AG10803 (cell line): ENCODE measurements at places on chromosomes 12 and 14.

DNA sequence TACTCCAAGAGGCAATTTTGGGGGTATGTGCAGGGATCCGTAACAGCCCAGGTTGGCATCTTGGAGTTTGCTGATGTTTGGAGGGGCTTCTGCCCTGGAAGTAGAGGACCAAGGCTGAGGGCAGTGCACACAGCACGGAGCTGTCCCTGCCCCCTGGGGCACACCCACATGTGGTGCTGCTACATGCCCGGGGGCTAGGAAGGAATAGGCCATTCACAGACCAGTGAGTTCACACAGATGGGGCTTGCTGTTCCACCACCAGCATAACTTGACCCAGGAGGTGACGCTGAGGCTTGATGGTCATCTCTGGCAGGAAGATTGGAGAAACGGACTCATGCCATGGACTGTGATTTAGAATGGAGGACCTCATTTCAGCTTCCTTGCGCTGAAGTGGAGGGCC is 231.1 kb upstream of the FKBP4 start:
- no peak for DNase-seq

DNA sequence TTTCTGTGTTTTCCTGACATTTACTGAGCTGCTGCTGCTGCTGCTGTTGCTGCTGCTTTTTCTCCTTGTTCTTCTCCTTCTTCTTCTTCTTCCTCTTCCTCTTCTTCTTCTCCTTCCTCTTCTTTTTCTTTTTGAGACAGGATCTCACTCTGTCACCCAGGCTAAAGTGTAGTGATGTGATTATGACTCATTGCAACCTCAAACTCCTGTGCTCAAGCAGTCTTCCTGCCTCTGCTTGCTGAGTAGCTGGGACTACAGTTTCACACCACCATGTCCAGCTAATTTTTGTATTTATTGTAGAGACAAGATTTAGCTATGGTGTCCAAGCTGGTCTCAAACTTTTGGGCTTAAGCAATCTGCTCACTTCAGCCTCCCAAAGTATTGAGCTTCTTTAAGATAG is 95.8 kb downstream of the TMTC3 start:
- DNase-seq = peak; percentile 57

DNA sequence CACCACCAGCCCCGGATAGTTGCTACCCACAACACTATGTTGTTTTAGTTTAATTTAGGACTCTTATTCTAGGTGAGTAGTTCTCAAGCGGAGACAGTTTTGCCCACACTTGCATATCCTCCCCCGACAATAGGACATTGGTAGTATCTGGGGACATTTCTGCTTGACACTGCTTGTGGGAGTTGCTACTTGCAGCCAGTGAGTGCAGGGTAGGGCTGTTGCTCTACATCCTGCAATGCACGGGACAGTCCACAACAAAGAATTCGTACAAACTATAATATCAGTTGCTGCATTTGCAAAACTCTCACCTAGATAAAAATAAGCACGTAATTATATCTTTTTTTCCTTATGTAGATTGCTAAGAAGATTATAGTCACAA is 111.8 kb upstream of the DNM1L start:
- no peak for DNase-seq

- DNase-seq = no peak
Observed at GRCh38 chr12:79048962-79049361, 184.4 kb downstream of the SYT1 start.

DNA sequence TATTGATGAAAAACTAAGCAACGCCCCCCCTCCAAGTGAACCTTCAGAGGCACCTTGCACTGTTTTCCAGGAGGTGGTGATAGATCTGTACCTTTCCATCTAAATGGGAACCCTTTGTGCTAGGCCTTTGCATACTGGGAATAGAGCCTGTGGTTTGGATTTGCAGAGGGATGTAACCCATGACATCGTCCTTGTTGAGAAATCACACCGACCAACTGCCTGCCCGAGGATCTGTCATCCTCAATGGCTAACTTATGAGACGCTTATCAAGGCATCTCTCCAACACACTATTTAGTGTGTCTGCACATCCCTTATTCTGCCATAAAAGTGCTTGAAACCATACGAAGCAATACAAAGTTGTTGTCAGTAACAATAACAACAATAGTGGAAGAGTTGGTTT is 22.9 kb downstream of the NTN4 start:
- no peak for DNase-seq

DNA sequence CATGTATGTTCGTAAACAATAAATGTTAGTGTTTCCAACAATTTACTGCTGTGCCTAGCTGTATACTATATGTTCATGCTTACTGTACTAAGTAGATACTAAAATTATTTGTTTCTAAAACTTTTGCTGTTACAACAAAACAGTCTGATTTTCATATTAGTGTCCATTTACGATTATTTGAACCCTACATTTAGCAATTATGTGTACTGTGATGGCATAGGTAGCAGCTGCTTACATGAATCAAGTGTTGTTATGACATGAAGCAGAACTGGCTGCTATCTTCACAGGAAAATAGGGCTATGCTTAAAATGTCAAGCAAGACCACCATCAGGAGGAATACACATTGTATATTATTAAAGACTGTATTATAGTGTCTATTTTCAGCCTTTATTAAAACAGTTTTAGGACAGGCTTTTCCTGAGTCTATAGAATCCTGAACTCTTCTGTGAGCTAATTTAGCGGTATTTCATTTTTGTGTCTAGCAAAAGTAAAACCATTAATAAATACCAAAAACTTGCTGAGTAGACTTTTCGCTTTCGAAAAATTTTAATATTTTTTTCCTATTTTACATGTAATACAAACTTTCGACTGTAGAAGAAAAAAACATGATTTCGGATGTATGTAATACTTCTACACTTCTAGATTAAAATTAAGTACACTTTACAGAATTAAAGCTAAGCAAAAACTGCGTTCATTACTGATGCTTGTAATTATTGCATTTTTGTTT is 1.1 kb upstream of the WDR89 start:
- DNase-seq = no peak

DNA sequence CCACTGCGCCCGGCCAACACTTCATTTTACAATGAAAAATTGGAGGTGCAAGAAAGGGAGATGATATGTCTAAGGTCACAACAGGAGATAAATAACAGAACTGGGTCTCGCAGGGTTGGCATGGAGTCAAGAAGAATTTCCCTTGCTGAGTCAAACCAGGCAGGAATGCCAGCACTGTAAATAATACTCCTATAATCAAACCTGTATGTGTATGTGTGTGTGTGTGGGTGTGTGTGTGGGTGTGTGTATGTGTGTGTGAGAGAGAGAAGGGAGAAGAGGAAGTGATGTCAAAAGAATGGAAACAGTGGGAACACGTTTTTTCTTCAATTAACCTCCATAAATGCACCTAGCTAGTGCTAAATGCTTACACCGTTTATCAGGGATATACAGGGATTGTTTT is 70.4 kb downstream of the TMEM116 start:
- DNase-seq = peak; percentile 73

GRCh38 chr12:104662203-104662602 is 205.5 kb downstream of the CHST11 start:
- no peak for DNase-seq

GRCh38 chr12:71158361-71158882 is 623 bp upstream of the TSPAN8 start:
- no peak for DNase-seq

DNA sequence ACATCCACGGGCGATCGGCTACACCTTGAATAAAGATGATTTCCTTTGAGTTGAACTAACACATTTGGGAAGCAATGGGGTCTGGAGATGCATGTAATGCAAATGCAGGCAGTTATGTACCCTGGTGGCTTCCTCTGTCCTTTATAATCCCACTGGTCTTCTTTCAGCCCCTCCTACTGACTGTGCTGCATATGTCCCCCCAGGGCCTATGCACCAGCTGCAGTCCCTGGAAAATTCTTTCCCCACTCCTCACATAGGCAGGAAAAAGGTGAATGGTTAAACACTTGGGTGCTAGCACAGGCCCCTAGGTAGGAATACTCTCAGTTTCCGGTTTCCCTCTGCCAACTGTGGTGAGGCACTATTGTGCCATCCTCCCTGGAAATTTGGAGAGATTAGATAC is 294.8 kb upstream of the SOX5 start:
- DNase-seq = no peak

GRCh38 chr12:50032515-50032853 is 7.2 kb upstream of the RACGAP1 start:
- DNase-seq = no peak

DNA sequence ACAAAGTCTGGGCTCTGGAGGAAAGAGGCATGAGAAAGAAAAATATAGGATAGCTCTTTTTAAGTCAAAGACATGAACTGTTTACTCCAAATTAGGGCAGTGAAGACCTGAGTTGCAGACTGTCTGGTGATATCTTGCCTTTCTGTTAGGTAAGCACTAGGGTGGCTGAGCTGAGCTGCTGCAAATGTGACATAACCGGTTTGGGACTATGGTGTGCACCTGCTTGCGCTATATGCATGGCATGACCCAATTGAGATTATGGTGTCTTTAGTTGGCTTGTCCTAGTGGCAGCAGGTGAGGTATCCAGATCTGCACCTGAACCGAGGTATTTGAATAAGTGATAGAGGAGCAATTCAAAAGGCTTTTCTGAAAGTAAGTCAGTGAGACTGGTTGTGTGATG is 345.6 kb downstream of the APAF1 start:
- DNase-seq = no peak

GRCh38 chr12:80708975-80709328 is 1.5 kb downstream of the MYF6 start:
- no peak for DNase-seq

DNA sequence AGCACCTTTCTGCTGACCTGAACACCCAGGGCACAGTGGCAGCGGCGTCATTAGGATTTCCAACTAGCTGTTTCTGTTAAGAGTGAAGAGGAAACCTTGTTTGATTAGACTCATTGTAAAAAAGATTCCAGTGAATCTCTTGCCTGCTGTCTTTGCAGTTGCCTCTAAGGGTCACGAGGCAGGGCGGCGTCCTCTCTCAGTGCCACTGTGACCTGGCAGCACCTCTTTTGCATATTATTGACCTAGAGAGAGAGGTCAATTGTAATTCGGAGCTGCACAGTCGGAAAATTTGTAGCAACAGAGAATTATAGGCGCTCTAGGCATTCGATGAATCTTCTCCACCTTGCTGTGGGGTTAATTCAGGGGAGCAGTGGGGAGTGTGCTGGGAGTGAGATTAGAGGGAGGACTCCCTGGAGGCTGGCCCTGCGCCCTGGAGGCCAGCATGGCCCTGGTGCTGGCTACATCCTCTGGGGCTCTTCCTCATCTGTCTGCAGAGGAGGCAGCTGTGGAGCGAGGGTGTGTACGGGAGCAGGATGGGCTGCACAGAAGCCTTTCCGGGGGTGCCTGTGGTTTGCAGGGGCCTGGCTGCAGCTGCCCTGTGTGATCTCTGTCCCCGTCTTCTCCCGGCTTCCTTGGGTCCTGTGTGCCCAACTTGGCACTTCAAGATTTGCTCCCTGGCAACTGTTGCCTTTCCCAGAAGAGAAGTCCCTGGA is 14.3 kb downstream of the PACS2 start:
- DNase-seq = no peak

- no peak for DNase-seq
Observed at GRCh38 chr12:128155571-128155970, 111.4 kb upstream of the TMEM132C start.

DNA sequence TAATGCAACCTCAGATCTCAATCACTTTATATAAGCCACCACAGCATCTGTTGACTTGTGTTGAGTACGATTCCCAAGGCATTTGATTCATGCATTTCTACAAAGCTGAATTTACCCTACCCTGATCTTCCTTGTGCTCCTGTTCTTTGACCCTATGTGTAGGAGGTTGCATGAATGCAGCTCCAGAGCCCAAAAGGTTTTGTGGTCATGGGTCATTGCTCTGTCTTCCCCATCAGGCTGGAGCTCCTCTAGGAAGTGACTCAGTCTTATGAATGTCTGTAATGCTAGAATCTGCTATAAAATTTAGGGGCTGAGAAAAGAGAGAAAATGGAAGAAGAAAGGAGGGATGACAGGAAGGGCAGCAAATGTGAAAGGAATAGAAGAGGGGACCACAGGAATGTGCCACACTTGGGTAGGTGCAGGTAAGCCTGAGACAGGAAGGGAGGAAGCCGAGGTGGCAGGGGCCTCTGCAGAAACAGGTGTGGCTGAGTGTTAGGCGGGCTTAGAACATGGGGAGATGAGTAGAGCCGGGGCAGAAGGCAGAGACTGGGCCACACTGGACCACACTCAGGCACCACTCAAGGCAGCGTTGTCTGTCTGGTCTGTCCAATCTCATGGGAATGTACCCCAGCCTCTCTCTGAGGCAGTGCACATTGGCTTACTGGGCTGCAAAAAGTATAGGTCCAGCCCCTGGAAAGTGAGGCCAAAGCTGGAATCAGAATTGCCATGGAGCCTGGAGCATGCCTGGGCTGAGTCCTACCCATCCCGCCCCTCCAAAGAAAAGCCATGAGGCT is 334.1 kb downstream of the BCL11B start:
- DNase-seq = no peak

DNA sequence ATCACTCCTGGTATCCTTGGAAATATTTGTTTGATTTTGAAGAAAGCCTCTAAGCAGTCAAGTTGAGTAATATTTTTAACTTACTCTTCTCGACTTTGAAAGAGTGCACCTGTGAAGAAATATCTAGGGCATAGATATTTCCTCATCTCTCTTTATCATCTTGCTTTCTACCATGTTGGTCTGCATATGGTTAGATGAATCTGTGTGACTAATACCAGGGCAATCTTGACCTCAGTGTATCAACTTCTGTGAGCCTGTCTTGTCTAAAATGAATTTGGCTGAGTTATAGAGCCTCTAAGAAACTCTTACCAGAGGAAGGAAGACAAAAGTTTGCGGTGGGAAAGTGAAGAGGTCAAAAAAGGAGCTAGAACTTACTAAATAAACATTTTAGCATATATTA is 68.4 kb downstream of the SYT1 start:
- DNase-seq = no peak

DNA sequence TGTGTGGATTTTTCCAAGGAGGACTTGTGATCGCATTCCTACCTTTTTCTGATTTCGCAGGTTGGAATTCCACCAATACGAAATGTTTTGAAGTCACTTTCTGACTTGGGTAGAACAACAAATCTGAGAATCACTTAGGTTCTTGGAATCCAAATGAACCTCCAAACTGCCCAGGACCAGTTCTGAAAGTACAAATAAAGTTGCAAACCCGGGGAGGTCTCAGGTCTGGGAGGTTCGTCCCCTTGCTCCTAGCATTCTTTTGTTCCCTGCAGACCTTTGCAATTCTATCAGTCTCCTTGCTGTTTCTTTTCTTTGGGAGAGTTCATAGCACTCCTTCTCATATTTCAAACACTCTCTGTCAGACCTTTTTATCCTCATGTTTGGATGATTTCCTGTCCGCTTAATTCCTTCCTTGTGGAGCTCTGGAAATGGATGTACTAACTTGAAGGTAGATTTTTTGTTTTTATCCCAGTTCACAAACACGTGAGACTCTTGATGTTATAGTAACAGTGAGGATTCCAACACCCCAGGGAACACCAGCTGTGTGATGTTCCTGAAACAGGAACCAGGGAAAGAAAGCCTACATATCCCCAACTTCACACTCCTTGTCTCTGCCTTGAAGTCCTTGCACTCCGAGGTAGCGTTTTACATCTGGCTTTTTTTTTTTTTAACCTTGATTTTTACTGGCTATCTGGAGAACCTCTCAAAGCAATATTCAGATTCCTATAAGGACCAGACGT is 70.6 kb downstream of the TMEM132C start:
- DNase-seq = no peak
